ENCODE measurements at places on chromosomes 3 and 15.

- no peak for DNase-seq
These were observed 94.2 kb downstream of the ADAMTS17 start for GRCh38 chr15:100247228-100248225.

- DNase-seq, result no peak
These were observed 249.9 kb downstream of the CADPS start for GRCh38 chr3:62625268-62625667.

DNA sequence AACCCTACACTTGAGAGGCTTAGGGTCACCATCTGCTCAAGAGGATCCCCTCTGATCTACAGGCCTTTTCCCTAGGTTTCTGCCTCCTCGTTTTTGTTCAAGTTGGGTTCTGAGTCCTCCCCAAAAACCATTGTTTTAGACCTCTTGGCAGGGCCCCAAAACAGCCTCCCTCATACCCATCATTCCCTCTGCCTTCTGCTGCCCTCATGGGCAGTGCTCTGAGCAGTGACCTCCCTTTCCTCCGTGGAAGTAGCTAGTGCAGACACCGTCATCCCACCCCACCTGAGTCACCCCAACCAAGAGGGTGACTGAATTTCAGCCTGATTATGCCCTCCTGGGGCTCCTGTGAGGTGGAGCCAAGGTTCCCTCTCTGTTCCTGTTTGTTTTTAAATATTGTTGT is 92.0 kb downstream of the RBPMS2 start:
- DNase-seq, result no peak

DNA sequence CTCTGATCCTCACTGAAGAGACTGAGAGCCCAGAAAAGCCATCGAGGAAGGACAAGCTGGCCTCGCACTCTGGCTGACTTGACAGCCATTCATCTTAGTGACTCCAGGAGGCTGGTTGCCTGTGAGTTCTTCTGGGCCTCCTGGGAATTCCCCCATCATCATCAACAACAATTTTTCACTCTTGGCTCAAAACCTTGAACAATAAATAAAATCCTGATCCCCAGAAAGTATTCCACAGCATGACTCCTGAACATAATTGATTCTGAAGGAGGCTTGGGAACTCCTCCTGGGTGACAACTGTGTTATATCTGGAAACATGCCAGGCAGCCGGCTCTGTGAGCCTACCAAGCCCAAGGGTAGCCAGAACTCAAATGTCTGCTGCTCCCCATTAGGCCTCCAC is 188.6 kb downstream of the SHQ1 start:
- DNase-seq, result no peak

DNA sequence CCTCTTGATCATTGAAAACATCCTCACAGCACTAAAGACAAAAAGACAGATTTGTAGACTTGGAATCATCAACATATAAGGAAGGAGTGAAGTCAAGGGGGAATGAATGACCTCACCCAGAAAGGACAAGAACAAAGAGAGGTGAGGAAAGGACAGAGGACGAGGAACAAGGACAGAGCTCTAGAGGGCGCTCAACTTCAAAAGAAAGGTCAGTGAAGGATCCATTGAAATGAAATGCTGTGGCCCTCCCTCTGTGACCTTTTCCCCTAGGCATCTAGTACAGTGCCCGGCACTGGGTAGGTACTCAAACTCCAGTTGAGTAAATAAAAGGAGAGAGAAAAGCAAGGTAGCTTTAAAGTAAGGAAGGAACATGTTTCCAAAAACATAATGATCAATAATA is 2.6 kb downstream of the ATP8B4 start:
- no peak for DNase-seq

DNA sequence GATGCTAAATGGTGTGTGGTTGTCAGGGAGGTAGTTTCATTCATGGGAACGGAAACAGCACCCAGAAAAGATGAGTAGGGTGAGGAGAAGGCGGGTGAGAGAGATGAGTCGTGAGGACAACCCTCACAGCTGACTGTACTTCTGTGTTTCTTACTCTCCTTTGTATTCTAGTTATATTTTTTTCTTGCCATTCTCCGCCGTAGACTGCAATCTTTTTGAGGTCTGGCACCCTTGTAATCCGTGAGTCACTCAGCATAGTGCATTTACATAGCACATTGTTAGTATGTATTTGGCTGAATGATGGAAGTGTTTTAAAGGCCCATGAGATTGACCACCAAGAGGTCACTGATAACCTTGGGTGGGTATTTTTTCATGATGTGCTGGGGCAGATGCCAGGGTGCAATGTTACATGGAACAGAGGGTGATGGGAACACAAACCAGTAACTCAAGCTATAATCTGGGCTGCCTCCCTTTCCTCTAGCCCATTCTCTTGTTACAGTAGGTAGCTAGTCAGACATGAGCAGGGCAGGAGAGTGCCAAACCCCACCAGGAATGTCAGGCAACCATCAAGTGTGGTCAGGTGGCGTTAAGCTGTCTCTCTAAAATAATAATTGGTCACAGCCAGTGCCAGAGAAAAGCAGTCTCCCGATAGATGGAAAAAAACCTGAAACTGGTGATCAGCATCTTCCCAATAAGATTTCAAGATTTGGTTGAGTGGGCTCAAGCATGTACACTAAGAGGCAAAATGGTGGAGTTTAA is 18.8 kb upstream of the DGKG start:
- DNase-seq, result no peak

GRCh38 chr15:70092464-70093027 is 5.2 kb downstream of the TLE3 start:
- no peak for DNase-seq

DNA sequence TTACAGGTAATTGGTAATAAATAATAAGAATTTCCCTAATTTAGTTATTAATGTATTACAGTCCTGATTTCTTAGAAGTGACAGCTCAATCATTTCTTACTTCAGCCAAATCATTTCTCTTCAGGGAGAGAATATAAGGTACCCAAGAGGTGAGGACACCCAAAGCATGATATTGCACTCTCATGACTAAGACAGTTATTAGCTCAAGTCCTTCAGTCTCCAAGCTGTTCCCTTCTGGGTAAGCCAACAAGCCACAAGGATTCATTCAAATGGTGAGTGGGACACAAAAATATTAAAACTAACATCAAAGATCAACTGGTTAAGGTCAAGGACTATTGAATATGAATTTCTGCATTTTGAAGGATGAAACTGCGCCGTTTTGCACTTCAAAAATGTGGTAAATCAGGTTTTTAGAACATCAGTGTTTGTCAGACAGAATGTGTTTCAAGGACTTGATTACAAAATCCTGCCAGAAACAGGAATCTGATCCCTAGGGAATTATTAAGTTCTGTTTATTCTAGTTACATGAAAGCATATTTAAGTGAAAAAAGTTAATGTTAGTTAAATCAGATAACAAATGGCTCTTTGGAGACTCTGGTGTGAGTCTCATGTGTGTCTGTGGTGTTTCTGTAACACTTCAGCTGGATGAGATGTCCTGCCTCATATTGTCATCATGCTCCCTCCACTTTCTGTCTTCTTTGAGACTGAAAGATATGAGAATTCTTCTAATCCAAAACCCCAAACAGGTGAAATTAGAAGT is 101.7 kb upstream of the COL8A1 start:
- DNase-seq, result no peak
